ENCODE measurements at places on chromosomes 2 and 18.

GRCh38 chr2:11102956-11103860 lies 52.1 kb upstream of the SLC66A3 start:
- no peak for DNase-seq

DNA sequence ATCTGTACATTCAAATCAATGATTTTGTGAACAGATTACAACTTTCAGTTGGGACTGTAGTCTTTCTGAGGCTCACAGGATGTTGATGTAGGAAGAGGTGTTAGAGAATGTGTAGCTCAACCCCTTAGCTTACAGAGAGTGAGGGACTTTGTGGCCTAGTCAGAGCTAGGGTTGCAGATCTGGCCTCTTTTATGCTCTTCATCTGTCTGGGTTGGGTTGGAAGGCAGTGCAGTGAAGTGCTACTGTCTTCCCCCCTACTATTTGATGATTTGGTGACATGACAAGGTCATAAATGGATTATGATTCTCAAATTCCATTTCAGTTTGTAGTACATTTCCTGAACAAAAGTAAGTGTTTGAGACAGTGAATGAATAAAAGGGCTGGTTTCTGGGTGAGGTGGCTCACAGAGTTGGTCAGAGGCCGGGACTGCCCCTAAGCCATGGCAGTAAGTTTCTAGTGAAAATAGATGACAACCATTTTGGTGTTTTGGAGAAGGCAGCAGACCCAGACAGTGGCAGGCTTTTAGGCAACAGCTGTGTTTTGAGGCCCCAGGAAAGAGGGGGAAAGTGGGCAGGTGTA lies 21.6 kb downstream of the MAP4K4 start:
- no peak for DNase-seq

DNA sequence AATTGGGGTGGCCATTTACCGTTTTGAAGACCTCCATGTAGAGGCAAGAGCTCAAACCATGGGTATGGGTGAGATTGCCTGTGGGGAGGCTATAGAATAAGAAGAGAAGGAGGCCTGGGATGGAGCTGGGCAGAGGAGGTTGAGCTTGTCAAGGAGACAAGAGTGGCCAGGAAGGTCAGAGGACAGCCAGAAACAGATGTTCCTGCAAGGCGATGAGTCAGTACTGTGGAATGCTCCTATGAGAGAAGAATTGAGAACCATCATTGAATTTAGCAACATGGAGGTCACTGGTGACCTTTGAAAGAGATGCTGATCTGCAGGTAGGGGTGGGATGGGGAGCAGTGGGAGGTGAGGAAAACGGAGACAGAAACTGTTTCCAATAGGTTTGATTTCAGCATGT lies 3.5 kb downstream of the ACSL3 start:
- DNase-seq: no peak

DNA sequence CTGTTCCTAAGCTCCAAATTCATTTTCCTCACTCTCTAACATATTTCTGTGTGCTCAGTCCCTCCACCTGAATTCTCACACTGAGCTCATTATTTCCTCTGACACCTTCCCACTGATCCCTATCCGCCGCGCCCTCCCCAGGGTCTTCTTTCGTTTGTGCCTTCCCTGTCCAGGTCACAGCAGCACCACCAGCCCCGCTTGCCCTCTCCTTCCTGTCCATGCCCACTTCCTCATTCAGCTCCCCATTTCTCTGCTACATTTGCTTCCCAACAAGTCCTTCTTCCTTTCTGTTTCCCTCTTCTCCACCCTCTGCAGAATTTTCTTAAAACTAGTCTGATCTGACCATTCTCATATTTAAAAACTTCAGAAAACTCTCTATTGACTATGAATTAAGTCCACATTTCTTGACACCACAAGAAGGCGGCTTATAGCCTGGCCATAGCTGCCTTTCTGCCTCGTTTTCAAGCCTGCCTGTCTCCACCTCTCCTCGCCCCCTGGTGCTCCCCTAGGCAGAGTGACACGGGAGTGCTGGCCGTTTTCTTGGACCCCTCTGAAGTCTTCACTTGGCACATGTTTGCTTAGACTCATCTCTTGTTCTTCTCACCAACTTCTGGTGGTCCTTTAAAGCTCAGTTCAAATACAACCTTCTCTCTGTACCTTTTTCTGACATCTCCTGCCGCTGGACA lies 138.7 kb upstream of the BOD1L2 start:
- DNase-seq: no peak

GRCh38 chr2:139478165-139478914 lies 698.1 kb upstream of the NXPH2 start:
- DNase-seq: no peak

DNA sequence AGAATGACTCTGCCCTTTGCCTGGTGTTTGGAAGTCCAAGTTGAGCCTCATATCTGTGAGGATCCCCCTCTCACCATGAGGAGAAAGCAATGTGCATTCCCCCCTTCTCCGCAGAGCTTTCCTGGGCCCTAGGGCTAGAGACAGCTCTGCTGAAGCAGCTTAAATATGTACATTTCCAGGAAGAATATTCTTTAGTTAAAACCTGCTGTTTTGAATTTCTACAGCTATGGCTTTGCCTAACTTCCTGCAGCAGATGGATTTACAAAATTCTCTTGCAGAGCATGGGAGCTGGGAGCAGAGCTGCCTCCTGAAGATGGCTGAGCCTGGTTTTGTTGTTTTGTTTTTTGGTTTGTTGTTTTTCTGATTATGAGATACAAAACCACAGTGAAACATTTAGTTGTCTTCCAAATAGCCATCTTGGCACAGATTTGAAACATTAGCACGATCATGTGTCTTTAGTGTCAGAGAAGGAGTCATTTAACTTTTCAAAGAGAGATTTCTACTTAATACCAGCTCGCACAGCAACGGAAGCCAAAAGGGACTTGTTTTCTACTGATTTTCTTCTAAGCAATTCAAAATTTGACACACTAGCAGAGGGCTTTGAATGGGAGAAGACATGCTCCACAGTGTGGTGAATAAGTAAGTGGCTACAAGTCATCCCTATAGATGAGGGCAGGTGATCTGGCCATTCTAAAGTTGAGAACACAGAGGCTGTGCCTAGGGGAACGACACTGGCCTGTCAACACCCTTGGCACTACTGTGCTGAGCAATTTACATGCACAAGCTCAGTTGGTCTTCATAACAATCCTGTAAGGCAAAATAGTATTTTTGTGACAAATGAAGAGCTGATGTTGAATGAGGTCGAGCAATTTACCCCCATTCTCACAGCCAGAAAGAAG lies 222.6 kb downstream of the MREG start:
- DNase-seq: no peak
